GM18507 (cell line): ENCODE measurements at places on chromosomes 6 and 20.

DNA sequence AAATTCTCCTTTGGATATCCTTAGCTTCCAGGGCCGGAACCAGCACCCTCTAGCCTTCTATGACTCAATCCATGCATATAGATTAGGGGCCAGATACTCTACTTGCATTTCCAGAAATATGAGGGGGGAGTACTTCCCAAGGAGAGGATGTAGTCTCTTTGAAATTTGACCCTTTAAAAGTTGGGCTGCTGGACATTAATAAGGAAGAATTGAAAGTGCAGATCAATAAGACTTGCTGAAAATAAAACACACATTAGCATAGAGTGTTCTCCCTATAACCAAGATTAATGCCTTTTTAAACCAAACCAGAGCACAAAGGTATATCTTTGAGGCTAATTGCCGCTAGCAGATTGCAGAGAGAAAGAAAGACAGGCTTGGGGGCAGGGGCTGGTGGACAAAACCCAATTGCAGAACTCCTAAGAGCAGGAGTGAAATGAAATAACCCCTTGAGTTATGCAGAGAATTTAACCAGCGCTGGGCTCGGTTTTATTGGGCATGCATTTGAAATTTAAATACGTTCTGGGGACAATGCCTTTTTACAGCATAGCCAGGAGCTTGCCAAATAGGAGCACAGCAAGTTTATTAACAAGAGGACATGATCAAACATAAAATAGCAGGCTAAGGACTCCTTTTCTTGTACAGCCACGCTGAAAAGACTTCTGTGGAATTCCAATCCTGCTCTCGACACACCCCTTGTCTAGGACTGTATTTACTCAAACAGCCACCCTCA, 108.2 kb upstream of the SALL4 start:
- DNase-seq: no peak

DNA sequence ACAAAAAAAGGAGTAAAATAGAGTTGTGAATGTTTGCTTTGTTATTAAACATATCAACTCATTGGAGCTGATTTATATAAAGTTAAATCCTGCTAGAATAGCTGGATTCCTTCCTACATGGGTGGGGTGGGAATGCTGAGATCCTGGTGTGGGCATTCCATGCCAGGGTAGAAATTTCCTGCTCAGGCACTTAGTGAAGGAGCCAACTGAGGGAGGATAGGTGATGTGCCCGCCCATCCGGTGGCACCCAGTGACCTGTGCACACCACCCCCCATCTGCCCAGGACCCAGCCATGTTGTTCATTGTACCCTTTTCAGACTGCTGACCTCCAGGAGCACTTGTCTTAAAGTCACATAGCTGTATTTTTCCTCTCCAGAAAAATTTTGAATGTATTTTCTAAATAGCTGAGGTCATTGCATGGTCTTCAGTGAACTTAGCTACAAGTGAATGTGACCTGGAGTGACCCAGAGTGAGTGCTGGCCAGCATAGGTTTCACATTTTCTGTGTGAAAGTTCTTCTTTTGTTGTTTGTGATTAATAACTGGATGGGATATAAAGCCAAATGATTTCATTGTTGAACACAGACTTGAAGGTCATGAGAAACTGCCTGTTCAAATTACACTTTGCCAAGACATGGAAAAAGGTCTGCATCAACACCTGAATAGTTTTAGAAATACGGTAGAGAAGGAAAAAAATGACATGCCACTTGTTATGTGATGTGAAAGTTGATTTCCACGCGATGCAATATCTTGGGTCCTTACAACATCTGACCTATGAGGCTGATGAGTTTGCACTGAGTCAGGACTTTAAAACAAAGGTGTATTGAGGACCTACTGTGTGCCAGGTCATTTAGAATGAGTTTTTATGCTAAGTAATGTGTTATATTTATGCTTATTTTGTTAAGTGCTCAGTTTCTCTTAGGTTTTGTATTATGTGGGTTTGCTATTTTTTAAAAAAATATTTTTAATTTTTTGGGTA, 77.2 kb downstream of the UTRN start:
- DNase-seq: no peak

DNA sequence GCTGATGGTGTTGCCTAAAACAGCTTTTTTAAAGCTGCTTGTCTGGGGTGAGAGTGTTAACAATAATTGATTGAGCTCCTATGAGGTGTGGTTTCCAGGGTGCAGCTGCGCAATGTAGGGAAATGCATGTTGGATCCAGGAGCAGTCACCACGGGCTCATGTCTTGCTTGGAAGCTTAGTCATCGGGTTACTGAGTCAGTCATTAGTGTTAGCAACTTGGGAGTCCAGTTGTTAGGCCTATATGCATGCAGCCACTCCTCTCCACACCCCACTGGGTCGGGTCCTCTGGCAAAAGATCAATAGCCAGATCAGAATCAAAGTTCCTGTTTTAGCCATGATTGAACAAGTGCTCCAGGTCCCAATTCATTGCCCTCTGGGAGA, 271.7 kb upstream of the CHD6 start:
- no peak for DNase-seq

- no peak for DNase-seq
These were observed 154.6 kb downstream of the SOBP start for GRCh38 chr6:107644513-107644912.

DNA sequence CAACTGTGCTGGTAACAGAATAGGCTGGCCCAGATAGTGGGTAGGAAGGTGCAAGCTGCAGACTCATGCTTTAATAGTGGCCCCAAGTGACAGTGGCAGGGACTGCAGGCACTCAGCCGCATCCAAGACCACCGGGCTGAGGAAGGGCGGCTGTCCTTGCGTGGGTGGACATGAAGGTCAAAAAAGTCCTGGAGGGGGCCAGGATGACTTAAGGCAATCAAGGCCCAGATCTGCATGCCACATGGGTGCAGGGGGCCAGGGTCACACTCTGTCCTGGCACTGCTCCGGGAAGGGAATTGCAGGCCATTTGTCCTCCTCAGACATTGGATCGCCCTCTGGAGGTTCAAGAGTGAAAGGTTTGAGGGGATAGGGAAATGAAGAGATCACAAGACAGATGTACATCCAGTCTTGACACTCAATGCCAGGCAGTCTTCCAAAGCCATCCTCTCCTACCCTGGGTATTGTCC, 10.4 kb upstream of the VNN2 start:
- no peak for DNase-seq

DNA sequence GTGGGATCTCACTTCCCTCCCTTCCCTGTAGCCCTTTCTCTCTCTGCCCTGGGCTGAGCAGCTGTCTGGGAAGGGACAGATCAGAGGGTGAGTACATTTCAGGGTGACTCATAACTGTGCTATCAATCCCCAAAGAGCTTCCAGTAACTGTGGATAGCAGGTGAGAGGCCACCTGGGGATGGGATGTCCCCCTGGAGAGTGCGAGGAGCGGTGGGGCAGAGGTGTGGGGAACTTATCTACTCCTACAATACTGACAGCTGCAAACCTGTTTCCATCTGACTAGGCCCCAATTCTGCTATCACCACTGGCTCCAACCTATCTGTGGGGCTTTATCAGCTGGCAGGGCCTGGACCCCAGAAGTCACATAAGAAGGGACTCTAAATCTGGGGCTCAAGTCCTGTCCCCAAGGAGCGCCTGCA, 32.6 kb downstream of the KCNK5 start:
- no peak for DNase-seq

GRCh38 chr20:8798505-8798904, 270.4 kb upstream of the PLCB4 start:
- no peak for DNase-seq

DNA sequence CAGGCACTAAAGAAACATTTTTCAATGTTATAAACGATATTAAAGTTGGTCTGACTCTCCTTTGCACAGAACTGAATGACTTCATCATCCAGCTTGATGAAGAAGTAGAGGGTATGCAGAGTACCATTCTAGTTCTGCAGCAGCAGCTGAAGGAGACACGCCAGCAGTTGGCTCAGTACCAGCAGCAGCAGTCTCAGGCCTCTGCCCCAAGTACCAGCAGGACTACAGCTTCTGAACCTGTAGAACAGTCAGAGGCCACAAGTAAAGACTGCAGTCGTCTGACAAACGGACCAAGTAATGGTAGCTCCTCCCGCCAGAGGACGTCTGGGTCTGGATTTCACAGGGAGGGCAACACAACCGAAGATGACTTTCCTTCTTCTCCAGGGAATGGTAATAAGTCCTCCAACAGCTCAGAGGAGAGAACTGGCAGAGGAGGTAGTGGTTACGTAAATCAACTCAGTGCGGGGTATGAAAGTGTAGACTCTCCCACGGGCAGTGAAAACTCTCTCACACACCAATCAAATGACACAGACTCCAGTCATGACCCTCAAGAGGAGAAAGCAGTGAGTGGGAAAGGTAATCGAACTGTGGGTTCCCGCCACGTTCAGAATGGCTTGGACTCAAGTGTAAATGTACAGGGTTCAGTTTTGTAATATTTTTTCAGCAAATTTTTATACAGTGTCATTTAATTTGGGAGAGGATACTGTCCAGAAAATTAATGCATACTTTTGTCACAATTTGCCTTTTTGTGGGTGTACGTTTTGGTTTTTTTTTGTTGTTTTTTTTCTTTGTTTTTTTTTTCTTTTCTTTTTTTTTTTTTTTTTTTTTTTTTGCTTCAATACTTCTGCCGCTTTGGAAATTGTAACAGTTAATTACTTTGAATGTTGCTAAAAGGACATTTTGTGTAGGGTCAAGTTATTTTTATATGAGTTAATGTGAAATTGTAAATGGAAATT, 6.6 kb upstream of the ACAT2 start:
- DNase-seq: no peak

DNA sequence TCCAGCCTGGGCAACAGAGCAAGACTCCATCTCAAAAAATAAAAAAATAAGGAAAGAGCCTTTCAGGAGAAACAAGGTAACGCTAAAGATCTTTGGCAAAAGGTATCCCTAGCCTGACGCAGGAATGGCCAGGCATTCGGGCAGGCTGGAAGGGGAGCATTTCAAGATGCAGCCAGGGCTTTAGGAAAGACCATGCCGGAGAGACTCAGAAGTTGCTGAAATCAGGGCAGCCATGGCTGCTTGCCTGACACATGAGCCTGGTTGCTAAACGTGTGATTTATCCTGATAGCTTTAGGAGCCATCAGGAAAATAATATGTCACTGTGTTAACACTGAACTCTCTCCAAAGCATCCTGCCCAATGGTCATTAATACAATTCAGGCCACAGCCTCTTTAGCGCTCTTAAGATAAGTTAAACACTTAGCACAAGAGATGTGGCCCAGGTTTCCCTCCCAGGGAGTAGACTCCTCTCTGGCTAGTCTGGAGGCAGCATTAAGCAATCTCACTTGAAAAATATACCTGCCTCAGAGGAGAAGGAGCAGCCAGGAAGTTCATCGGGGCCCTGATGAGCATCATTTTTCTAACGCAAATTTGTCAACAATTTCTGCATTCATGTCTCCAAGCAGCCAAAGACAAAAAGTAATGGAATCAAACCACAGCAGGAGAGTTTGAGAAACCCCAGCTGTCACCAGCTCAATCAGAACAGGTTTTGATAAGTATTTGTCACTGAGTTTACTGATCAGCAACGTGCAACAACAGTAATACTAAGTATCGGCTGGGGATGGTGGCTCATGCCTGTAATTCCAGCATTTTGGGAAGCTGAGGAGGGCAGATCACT, 200.0 kb downstream of the ZMYND8 start:
- DNase-seq: no peak

GRCh38 chr20:49964964-49965780, 17.6 kb upstream of the SNAI1 start:
- no peak for DNase-seq

GRCh38 chr20:63215101-63216040, 560 bp downstream of the YTHDF1 start:
- DNase-seq: no peak

GRCh38 chr20:14883324-14883723, 545.9 kb upstream of the FLRT3 start:
- no peak for DNase-seq

DNA sequence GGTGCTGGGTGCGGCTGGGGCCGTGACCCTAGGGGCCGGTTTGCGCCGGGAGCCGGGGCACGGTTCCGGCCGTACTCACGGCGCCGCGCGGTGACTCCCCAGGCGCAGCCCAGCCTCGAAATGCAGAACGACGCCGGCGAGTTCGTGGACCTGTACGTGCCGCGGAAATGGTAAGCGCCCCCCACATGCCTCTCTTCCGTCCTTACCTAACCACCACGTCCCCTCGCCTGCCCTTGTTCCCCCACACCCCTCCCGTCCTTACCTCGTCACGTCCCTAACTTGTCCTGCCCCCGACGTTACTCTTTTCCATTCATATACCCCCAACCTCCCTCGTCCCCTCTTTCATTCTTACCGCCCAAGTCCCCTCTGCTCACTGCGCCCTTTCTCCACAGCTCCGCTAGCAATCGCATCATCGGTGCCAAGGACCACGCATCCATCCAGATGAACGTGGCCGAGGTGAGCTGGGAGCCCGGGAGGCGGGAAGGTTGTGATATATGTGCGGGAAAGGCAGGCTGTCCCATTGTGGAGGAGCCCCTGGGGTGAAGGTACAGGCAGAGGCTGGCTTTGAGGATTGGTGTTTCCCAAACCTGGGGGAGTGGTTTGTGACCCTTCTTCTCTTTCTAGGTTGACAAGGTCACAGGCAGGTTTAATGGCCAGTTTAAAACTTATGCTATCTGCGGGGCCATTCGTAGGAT, 463 bp downstream of the RPS21 start:
- DNase-seq: no peak

GRCh38 chr6:21367649-21368154, 225.8 kb upstream of the SOX4 start:
- DNase-seq: no peak

- DNase-seq: no peak
These were observed 230.8 kb downstream of the BCAS1 start for GRCh38 chr20:53839423-53840176.

GRCh38 chr6:86715676-86716075, 221.7 kb upstream of the HTR1E start:
- no peak for DNase-seq

GRCh38 chr6:3531481-3531880, 74.6 kb upstream of the SLC22A23 start:
- DNase-seq: no peak

DNA sequence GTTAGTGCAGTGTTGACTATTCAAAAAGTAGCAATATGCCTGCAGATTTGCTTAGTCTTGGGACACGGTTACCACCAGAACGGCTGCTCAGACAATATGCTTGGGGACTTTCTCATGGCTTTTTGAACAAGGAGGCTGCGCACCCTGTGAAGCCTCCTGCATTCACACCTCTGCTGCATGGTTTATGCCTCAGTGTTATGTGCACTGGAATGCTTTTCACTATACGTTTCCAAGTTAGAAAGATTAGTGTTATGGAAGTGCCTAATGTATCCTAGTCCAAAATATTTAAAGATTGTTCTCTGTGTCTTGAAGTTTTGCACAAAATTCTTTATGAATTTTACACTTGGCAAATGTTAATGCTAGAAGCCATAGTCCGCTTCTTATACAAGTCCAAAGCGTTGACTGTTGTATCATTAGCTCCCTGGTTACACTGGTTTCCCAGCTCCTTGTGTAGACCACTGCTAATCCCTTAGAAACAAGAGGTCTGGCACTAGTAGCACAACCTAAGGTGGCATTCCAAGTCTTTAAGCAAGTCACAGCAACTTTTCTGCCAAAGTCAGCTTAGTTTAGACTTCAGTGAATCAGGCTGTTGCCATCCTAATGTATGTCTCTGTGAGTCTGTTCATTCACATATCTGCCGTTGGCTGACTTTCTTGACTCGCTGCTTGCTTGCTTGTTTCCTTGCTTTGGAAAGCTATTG, 26.3 kb upstream of the SLC22A1 start:
- no peak for DNase-seq
